ENCODE measurements at places on chromosomes 7 and 10.

DNA sequence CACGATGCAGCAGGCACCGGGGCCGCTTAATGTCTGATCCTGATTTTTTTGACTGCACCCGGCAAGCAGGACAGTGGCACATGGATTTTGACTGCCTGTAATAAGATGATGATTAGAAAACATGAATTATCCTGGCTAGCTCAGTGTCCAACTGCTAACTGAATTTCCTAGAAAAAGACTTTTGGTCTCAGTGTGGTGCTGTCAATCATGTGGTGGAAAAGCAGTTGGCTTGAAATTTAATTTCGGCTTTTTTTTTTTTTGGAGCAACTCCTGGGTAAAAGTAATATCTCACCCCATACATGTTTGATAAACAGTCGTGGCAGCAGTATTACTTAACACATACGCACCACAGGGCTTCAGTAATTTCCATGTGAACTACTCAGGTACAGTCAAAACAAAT is 227.7 kb downstream of the FANK1 start:
- no peak for DNase-seq

GRCh38 chr10:73971636-73972354 is 26.1 kb upstream of the VCL start:
- DNase-seq, result no peak

DNA sequence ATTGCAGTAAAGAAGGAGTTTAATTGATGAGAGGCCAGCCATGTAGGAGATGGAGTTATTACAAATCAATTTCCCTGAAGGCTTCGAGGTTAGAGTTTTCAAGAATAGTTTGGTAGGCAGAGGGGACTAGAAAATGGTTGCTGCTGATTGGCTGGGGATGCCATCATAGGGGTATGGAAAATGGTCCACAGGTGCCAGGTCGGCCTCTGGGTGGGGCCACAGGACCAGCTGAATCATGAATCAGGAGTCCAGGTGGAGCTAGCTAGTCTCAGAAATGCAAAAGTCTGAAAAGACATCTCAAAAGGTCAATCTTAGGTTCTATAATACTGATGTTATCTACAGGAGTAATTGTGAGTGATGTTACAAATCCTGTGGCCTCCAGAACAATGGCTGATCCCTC is 714.0 kb upstream of the GHITM start:
- DNase-seq, result no peak

DNA sequence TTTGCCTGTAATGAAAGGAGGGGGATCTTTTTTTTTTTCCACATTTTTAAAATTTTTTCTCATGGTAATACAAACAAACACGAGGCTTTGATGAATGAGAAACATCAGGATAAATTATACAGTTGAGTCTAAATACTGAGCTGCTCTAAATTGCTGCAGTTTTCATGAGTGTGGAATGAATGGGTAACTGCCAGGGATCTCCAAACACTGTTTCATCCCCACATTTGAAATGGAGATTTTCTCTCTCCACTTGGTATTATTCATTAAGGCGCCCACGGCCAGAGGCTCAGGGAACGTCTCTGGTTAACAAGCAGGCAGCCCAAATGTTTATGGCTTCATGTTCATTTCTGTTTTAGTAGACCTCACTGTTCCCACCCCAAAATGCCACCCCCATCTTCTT is 717.1 kb downstream of the GRID1 start:
- DNase-seq, result no peak

- DNase-seq, result no peak
These were observed 6.2 kb upstream of the DMBT1 start for GRCh38 chr10:122554131-122555036.

- no peak for DNase-seq
These were observed 229.5 kb downstream of the CNTNAP2 start for GRCh38 chr7:146346096-146346495.

DNA sequence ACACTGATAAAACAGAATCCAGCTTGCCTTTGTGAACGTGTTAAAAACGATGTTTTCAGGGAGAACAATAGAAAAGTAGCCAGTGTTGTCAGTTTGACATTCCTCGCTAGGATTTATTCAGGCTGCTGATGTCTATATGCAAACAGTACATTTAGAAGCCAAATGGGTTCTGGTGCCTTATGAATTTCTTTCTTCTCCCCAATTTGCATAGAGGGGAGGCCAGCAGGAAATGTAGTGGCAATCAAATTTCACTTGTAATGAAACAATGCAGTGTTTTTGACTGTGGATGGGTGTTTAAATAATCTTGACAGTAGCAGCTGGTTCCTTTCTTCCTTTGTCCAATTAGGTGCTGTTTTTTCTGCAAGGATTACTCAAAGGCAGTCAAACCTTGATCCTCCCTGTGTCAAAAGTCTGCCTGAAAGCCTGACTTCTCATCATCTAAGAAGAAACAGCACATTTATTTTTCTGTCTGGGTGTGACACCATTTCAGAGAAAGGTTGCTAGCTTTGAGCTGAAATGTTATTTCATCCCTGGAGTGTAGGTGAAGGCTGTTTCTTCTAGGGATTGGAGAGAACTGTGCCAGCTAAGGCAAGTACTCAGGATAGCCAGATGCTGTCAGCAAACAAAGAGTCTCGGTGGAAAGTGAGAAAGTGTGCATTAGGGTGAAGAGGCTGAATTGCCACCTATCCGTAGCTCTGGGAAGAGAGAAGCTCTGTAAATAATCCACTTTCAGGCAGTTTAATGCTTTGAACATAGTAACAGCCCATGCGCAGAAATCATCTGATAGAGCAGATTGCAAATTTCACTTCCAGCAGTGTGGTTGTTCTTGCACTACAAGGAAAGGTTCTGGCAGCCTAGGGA is 36.6 kb upstream of the ZNRF2 start:
- no peak for DNase-seq

- DNase-seq, result no peak
These were observed 97.0 kb upstream of the DDC start for GRCh38 chr7:50662041-50662694.

DNA sequence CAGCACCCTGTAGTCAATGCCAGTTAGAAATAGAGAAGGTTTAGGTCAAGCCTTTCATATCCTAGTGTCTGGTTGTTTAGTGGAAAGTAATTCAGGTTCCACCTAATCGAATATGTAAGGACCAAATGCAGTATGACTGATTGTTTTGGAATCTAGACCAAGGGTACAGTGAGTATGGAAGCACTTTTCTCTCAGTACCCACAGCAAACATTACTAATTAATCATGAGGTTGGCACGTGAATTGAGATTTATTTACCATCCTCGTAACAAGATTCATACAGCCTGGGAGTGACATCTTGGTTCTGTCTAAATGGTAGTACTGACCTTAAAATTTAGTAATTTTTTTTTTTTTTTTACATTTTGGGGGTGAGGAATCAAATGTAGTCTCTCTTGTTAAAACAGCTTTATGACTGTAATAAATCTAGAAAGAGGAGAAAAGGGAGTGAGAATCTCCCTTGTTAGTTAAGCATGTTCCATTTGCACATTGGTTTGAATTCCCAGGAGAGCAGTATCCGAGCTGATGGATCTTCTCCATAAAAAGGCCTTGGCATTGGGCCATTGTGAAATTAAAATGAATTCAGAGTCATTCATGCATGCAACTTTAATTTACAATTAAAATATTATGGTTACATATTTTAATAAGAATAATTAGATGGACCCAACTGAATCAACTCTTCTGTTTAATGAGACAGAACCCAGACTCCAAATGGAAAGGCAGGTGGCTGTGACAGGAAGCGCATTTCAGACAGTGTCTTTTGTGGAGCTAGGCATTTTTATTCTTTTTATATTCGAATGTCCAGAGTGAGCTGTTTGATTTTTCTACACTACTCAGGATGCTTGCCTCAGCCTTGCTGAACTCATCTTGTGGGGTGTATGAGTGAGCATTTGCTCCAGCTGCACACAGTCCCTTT is 57.6 kb downstream of the SNX10 start:
- DNase-seq, result no peak

GRCh38 chr10:100909501-100910263 is 3.1 kb upstream of the SLF2 start:
- DNase-seq, result no peak

- no peak for DNase-seq
These were observed 210.1 kb upstream of the INHBA start for GRCh38 chr7:41912851-41913567.

DNA sequence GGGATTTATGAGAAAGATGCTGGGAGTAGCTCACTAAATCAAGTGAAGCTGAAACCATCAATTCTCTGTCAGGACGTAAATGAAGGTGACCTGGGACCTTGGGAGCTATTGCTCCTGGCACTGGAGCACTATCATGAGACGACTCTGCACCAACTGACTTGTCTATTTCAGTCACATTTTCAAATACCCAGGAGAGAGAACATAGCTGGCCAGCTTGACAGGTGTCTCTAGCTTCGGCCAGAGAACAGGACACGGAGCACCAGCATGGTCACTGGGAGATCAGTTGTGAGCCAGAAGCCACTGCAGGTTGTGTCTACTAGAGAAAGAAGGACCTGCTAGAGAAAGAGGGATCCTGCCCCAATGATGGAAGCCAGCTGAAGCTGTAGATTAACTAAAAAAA is 17.4 kb upstream of the ATOH7 start:
- DNase-seq, result no peak

DNA sequence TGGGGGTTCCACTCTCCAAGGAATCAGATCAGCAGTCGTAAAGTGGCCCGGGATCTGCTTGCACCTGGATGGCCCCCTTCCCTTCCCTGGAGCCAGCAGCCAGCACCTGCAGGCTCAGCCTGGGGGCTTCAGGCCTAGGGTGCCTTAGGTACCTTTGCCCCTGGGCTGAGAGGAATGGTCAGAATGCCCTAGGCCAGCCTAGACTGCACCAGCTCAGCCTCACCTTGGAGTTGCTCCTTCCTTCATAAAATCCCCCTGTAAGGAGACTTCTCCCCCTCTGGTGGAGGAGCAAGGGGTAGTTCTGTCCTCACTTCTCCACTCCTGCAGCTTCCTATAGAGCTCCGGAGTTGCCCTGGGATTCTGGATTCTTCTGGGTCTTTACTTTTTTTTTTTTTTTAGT is 32.4 kb upstream of the LBX1 start:
- DNase-seq, result no peak

GRCh38 chr10:50582766-50583762 is 40.7 kb downstream of the SGMS1 start:
- no peak for DNase-seq

- no peak for DNase-seq
These were observed 46.0 kb downstream of the INSIG1 start for GRCh38 chr7:155343661-155344121.

GRCh38 chr7:2668401-2668800 is 19.6 kb upstream of the AMZ1 start:
- DNase-seq, result no peak

DNA sequence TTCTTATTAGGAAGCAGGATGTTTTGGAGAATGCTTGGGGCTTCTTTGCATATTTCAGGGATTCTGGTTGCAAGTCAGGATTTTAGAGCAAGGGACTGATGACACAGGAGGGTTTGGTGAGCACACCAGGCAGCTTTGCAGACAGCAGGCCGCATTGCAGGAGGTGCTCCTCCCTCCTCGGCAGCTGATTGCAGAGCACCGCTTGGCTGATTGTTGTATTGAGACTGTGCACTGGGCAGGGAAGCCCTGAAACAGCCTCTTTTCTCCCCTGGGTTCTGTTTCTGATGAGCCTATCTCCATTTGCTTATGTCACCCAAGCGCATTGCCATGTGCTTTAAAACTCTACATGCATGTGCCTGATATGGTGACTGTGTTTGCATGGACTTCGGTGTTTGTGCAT is 769.6 kb downstream of the GRID1 start:
- no peak for DNase-seq

- no peak for DNase-seq
These were observed 1226.7 kb upstream of the LRRN3 start for GRCh38 chr7:109864230-109864629.

DNA sequence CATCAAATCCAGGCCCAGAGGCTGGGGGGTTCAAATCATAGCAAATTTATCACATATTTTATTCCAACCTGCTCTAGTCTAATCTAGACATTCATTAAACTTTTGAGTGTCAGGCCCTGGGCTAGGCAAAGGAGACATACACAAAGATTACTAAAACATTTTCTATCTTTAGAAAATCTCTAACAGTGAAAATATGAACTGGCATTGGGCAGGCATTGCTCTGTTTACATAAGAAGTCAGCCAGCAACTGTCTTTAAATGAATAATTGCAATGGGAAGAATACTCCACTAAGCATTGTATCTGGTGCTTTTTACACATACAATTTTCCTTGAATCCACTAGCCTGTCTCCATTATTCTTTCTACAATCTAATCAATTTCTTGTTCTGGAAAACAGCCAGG is 222.5 kb upstream of the LRRN3 start:
- no peak for DNase-seq

DNA sequence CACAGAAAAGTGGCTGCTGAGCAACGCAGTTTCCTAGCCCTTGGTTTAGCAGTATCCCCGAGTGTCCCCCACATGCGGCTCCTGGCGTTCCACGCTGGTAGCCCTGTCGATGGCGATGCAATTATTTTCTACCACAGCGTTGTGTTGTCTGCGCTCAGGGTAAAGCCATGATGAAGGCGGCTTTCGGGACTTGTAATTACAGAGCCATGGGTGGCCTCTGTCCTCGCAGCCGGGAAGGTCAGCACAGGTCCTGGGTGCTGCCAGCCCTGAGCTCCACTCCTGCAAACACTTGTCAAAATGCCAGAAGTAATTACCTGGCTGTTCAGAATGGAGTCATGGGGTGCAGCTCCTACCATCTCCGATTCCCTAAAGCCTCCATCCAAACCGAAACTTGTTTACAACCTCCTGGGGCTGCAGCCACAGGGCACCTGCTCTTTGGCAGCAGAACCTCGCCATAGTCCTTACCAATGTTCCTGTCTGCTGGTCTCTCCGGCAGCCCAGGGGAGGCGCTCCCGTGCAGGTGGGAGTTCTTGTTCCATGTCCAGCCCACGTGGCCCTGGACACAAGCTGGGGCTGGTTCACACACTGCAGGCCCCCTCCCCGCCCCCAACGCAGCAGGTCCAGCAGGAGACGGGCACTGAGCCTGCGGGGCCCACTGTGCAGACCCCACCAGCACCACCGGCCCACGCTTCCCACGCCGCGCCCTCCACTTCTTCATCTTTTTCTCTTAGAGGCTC is 512.6 kb downstream of the PTPRN2 start:
- DNase-seq, result no peak

DNA sequence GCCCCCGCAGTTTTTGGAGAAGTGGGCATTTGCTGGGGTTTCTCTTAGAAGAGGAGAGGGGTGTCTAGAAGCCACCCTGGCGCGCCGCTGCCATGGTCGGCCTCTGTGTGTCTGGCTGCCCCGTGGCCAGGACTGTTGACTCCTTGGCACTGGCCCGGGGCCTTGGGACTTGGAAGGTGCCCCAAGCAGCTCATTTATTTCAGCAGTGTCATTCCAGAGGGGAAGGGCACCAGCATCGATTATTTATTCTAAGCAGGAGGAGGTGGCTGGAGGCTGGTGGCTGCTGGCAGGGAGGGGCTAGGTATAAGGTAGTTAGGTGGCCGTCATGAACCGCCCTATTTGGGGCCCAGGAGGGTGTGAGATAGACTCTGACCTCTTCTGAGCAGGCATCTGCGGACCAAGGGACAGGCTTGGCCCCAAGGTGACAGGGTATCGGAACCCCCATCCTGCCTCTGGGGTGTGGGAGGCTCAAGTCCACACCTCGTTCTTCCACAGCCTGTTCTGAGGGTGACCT is 1.6 kb downstream of the GTF2IRD1 start:
- no peak for DNase-seq

- no peak for DNase-seq
These were observed 884 bp downstream of the RINT1 start for GRCh38 chr7:105532709-105533460.

GRCh38 chr10:66982792-66983474 is 57.1 kb downstream of the LRRTM3 start:
- DNase-seq, result no peak
